ENCODE measurements at places on chromosomes 16 and 17.

GRCh38 chr16:83615141-83615952 is 192.4 kb upstream of the HSBP1 start:
- DNase-seq = no peak

DNA sequence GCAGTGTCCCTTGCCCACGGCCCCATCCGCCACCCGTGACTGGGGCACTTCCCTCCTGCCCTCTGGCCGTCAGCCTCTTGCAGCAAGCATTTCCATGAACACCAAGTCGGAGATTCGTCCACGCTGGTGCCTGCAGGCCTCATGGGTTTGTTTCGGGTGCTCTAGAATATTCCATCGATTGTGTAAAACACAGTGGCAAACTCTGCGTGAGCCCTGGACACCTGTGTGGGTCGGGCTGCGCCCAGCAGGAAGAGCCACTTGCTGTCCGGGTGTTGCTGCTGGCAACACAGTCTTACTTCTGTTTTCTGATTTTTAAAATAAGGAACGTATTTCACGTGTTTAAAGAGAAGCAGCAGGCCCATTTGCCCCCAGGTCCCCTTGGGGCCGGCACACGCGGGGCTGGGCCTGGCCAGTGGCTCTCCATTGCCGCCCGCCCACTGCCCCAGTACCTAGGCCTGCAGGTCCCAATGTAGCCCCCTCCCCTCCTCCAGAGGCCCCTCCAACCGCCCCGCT is 10.0 kb downstream of the CYBC1 start:
- DNase-seq = no peak

DNA sequence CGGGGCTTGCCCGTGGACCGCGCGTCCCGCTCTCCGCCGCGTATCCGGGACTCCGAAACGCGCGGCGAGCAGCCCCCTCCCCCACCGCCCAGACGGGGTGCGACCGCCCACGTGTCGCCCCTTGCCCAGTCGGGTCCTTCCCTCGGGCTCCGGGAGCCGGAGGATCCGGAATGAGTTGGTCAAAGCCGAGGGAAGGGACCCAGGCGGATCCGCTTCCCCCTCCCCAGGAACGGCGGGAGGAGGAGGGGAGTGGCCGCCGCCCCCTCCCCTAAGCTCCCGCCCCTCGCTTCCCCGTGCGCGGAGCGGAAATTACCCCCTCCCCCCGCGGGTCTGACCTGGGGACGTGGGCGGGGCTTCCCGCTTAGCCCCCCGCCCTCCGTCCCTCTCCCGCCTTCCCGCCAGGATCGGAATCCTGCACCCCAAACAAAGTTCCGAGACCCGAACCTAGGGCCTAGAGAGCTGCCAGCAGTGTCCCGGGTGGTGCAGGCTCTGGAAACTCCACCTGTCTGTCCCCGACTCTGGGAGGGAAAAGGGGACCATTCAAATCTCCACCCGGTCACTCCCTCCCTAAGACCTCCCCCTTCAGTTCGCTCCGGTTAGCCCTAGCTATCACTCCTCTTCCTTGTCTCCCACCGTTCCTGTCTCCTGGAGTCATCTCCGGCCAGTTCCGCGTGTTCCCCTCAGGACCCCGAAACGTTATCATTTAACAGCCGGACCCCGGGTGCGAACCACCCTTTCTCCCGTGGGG is 1.0 kb upstream of the IGF2BP1 start:
- peak; percentile 35 for DNase-seq

DNA sequence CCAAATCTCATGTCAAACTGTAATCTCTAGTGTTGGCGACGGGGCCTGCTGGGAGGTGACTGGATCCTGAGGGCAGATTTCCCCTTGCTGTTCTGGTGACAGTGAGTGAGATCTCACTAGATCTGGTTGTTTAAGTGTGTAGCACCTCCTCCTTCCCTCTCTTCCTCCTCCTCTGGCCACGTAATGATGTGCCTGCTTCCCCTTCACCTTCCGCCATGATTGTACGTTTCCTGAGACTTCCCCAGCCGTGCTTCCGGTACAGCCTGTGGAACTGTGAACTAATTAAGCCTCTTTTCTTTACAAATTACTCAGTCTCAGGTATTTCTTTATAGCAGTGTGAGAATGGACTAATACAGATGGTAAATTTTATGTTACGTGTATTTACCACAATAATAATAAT is 49.2 kb downstream of the METTL16 start:
- DNase-seq = no peak

GRCh38 chr17:69018687-69019086 is 42.0 kb downstream of the ABCA9 start:
- DNase-seq = no peak

GRCh38 chr17:36463916-36464764 is 22.3 kb upstream of the ZNHIT3 start:
- DNase-seq = peak; percentile 48
